GM12891 (cell line): ENCODE measurements at places on chromosomes 13 and 19.

- DNase-seq = no peak
Measured at GRCh38 chr13:75869981-75870380, 233.9 kb downstream of the LMO7 start.

DNA sequence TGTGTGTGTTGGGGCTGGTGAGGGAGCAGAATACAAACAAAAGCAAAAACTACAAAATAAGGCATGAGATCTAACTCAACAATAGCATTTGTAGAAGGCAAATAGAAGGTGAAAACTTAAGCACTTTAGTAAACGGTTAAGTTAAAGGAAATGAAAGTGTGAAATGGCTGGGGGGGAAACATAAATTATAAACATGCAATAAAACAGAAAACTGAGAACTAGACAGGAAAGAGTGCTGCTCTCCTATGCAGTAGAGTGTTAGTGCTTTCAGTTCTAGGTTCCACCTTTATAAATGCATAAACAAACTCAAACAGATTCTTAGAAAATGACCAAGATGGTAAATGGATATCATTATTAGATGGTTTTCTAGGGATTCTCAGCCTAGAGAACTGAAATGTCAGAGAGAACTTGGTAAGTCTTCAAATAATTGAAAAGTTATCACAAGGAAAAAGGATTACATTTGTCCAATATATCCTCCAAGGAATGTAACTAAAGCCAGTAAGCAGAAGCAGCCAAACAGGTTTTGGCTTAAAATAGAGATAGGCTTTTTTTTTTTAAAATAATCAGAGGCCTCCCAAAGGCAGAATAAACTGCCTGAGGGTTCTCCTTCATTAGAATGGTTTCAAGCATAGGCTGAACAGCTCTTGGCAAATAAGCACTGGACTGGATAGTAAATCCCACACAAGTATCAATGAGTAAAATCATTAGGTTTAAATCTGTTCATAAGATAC, 23.3 kb downstream of the RBM26 start:
- no peak for DNase-seq

DNA sequence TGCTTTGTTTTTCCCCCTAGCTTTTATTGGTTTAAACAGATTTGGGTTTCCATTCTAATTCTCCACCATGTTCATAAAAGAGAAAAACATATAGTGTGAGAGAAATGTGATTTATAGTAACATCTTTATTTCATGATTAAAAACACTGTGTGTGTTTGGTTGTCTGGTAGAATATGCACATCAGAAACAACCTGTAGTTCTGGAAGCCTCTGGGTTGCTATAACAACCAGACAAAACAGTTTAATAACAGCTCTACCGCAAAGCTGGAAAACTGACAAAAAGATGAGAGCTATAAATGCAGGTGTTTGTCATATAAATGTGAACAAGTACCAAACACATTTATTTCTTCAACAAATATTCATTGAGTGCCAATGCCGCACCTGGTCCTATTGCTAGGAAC, 9.8 kb downstream of the KBTBD6 start:
- no peak for DNase-seq

DNA sequence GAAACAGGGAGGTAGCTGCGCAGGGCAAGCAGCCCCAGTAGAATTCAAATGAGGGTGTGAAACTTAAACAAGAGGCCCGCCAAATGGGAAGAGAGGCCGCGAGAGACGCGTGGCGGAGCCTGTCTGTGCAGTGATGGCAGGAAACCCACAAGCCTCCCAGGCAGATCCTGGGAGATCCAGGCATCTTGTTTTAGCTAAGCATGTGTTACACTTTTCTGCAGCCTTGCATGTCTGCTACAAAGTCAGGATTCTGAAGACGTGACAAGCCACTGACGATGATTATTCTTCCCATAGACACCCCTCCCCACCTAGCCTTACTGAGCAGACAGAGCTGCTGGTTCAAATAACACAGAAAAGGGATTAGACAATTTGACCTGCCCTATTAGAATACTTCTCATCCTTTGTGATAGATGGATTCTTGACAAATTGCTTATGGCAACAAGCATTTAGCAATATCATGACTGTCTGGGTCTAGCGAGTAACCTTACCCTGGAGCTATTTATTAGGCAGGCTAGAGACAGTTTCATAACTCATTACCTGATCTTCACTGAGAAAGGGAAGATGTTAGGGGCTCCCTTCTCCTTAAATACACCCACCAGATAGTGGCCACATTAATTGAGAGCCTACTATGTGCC, 185.2 kb upstream of the IRS2 start:
- no peak for DNase-seq

DNA sequence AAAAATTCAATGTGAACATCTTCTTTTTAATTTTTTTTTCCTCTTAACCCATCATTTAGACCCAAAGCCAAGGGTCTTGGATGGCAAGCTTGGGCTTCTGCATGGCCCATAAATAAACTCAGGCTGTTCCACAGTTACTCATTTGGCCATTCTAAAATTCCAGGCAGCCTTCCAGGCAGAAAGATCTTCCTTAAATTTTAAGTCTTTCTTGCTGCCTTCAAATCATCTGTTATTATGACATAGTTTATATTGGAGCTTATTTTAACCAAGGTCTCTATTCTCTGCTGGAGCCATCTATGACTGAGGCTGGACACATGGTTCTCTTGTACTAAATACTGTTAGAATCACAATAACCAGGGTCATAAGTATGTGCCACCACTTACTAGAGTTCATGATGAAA, 317.3 kb upstream of the MAB21L1 start:
- DNase-seq = no peak

DNA sequence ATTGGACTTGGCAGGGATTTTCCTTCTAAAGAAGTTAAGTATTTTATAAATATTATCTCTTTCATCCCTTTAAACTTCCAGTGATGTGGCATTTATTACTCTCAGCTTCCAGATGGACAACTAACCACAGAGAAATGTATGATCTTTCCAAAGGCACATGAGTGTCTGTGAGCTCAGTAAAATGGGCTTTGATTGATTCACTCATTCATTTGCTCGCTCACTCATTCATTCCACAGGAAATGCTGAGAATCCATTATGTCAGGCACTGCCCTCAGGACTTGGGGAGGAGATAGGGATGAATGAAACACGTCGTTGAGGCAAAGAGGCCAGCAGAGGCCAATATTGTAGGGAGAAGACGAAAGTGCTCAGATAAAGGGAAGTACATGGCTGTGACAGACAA, 359.3 kb downstream of the EFNB2 start:
- no peak for DNase-seq
